ENCODE measurements at places on chromosomes 16 and 17.
A peak's percentile ranks its signal among the peaks of the same experiment; 100 is the strongest.

DNA sequence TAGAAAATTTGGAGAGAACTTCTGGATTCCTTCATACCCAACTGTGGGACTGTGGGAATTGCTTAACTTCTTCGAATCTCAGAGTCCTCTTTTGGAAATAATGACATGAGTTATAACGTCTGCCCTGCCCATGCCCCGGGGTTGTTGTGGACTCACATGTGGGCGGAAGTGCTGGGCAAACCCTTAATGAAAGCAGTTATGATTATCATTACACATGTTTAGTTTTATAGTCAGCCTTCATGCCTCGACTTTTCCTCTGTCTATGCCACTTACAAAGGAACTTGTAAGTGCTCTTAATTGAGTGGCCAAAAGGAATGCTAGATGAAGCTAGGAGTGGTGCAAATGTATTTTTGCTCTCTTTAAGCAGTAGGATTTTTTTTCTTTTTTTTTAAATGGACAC, 3.9 kb downstream of the KRT27 start:
- DNase-seq = no peak

DNA sequence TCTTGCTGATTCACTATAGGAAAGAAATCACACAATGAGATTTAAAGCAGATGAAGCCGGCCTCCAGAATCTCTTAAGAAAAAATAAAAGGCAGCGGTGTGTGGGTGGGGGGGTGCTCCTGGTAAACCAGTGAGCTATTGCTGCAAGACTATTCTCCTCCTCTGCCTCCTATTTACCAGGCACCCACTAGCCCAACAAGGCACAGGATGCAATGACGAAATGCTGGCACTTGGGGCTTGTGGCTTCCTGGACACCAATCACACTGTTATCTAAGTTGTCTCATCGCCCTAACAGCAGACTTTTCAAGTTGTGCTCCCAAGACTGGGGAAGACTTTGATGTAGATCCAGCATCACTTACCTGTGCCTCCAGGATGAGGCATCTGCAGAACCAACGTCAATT, 50.2 kb upstream of the NDRG4 start:
- peak; percentile 27 for DNase-seq

GRCh38 chr17:75876938-75877751, 1.2 kb downstream of the TRIM47 start:
- peak; percentile 74 for DNase-seq

GRCh38 chr16:75239542-75240122, 11.8 kb downstream of the BCAR1 start:
- DNase-seq = no peak

DNA sequence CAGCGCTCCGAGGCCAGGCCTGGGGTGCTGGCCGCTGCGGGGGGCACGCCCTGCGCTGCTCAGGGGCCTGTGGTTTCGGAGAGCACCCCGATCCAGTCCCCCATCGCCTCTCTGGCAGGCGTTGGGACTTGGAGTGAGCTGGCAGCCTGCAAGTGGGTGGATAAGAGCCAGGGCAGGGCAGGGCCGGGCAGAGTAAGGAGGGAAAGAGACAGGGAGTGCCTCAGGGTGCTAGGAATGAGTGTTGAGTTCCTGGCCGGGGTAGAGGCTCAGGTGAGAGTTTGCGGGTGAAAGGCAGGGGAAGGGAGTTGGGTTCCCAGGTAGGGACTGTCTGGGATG, 1.3 kb downstream of the CDH13 start:
- no peak for DNase-seq
